ENCODE measurements at places on chromosomes 1 and 21.

DNA sequence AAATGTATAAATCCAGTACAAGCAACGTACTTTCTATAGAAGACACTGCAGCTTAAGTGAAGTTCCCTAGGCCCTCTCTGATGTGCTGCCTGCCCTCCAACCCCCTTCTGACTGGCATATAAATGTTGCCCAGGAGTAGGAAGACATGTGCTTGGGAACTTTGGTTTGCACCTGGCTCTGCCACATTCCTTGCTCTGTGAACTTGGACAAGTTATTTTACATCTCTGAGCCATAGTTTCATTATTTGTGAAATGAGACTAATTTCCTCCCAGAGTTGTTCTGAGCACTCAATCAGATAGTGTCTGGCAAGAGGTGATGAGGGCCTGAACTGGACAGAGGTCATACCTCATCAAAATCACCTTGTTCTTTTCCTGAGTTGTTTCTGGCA is 3.5 kb upstream of the PHC2 start:
- no peak for DNase-seq

DNA sequence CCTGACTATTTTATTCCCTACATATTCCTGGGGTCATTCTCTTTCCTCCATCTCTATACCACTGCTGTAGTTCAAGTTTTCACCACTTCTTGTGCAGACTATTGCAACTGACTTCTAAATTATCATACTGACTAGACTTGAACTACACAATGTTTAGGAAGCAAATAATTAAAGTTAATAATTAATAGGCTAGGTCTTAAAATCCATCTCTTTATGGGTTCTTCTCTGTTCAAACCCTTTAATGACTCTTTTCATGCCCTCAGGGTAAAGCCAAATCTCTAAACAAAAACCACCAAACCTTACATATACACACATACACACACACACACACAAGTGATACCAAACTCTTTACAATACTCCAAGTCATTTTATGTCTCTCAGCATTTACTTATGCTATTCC is 22.3 kb upstream of the MOB3C start:
- DNase-seq: no peak

DNA sequence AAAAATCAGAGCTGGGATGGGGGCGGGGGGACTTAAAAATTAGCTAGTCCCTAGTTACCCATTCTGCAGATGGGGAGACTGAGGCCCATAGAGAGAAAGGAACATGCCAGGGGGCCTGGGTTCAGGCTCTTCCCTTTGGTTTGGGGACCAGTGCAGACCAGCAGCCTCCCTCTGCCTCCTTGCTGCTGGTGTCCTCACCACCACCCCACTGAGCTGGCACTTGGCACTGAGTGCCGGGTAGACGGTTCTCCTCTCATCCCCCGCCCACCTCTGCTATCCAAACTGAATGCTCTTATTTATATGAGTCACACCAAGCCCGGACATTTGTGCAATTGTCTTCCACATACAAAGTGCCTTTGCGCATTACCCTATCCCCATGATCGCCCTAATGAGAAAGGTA is 39.2 kb downstream of the CAMK2N1 start:
- peak; percentile 24 for DNase-seq

DNA sequence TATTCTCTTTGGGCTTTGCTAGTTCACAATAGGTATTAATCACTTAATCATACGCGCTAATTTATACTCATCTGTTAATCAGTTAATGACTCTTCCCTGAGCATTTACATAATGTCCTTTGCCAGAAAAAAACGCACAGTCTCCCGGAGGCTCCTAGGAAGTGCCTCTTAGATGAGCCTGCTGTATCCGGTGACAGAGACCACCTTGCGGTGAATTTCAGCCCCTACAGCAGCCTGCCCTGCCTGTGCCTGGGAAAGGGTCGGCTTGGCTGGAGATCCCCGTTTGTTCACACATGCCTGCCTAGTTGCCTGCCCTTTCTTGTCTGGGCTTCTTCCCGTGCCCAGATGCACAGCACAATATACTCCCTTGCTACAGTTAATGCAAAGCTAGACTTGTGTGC is 152.9 kb downstream of the ZBTB18 start:
- DNase-seq: no peak

- no peak for DNase-seq
Observed at GRCh38 chr1:235051521-235051920, 77.1 kb downstream of the TOMM20 start.

DNA sequence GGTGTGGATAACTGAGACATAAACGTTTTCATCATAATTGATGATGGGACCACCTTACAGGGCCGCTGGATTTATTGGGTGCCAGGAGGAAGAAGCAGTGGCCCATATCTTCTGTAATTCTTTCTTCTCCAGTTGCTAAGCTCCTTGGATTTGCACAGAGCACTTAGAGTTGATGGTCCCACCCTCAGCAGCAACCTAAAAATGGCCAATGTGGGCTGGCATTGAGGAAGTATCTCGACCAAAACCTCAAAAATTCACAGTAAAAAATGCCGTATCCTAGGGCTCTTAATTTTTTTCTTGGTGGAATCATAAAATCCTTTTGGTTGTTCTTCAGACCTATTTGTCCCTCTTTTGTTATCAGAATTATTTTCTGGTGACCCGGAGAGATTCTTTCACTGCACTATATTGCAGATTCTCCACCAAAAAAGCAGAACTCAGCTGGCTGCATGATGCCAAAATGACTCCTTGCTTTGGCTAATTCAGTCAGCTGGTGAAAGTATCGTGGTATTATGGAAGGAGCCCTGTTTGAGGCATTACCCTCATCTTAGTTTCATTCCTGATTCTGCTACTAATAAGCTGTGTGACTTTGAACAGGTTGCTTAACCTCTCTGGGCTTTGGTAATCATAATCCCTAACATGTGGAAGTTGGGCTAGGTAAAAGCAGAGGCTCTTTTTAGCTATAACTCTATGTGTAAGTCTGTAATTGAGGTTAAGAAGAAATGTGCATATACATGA is 27.6 kb downstream of the KIRREL1 start:
- DNase-seq: peak; percentile 87

GRCh38 chr1:1026599-1027413 is 6.9 kb downstream of the AGRN start:
- no peak for DNase-seq

- DNase-seq: no peak
Observed at GRCh38 chr1:227558732-227559262, 4.6 kb upstream of the ZNF678 start.

DNA sequence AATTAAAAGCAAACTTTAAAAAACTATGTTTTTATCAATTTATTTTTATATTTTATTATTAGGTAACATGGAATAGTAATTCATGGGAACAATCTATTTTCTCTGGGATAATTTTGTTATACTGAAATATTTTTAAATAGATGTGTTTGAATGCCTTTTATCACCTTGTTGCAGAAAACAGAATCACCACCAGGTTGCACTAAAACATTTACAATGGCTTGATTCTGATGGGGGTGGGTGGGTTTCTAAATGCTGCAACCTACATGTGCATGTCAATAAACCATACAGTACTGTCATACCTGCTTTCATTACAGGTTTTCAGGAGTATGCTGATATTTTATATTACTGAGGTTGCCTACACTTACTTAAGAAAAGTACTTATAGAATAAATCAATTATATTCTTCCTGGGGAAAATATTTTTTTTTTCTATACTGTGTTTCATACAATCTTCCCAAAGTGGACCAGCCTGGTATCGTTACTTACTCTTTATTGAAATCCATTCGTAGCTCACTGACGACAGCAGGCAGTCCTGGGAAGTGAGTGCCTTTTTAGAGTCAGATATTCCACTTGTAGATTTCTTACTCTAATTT is 132.8 kb downstream of the PTPRC start:
- DNase-seq: peak; percentile 38

GRCh38 chr1:1914101-1914970 is 724 bp upstream of the CALML6 start:
- no peak for DNase-seq

- DNase-seq: no peak
Observed at GRCh38 chr21:25689226-25689625, 45.5 kb downstream of the ATP5PF start.

DNA sequence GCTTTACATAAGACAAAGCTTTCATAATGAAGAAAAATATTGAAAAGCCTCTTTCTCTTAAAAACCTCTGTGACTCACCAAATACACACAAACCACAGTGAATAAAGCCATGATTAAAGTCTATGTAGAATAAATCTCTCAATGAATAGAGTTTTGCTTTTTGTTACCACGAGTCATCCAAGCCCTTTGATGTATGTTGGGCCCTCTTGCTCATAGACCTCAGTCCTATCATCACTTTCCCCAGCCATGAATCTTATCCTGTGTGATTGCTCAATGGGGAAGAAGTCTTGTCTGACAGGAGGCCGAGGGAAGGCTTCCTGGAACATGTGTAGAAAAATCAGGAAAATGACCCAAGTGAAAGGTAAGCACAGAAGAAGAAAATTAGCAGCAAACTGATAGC is 60.8 kb downstream of the NGF start:
- peak; percentile 65 for DNase-seq

DNA sequence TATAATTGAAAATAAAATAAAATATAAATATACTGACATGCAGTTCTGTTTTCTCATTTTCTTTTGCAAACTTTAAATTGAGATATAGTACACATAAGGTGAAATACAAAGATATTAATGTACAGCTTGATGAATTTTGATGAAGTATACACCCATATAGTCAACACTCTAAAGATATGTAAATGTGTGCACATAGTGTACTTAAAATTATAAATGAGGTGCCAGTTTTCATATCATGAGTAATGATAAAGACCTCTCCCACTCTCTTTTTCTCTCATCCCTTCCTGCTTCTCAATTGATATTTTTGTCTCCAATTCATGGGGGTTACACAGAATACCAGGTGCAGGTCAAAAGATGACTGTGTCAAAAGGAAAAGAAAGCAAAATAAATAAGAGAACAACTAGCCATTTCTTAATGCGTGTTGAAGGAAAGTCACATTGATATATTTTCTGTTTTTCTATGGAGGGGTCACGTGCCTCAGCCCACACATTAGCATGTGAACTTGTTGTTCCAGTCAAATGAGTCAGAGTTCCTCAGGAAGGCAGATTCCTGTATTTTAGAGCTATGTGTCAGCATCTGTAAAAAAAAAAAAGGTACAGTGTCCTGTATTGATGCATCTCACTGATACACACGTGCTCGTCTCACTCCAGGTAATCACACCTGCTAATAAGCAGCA is 64.3 kb upstream of the HOOK1 start:
- peak; percentile 85 for DNase-seq

GRCh38 chr1:181028615-181029014 is 5.2 kb upstream of the MR1 start:
- DNase-seq: no peak

GRCh38 chr1:117058810-117059209 is 1.3 kb upstream of the TTF2 start:
- DNase-seq: no peak

GRCh38 chr1:210696709-210697108 is 368.0 kb downstream of the HHAT start:
- DNase-seq: peak; percentile 3

DNA sequence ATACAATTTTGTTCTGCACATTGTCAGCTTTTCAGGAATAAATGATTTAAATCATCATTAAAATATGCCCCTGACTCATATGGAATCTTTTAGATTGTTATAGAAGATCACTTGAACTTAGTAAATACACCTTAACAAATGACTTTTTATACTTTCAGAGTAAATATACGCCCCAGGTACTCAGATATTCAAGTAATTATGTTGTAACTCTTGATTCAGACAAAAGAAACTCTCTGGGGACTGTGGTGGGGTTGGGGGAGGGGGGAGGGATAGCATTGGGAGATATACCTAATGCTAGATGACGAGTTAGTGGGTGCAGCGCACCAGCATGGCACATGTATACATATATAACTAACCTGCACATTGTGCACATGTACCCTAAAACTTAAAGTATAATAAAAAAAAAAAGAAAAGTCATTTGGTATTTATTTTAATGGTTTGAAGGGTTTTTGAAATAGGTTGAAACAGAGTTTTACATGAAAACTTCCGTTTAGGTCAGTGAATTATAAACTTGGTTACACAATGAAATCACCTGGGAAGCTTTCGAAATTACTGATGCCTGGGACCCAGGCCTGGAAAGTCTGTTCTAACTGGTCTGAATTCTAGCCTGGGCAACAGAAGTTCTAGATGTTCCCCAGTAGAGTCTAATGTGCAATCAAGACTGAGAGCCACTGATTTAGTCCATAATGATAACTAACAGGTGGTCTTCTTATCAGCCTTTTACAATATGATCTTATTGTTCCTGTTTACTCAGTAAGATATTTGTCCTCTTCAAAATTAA is 320.5 kb upstream of the NR5A2 start:
- no peak for DNase-seq

GRCh38 chr1:62068416-62068843 is 126.2 kb upstream of the L1TD1 start:
- DNase-seq: no peak

GRCh38 chr1:63759778-63760177 is 14.0 kb upstream of the ROR1 start:
- no peak for DNase-seq

DNA sequence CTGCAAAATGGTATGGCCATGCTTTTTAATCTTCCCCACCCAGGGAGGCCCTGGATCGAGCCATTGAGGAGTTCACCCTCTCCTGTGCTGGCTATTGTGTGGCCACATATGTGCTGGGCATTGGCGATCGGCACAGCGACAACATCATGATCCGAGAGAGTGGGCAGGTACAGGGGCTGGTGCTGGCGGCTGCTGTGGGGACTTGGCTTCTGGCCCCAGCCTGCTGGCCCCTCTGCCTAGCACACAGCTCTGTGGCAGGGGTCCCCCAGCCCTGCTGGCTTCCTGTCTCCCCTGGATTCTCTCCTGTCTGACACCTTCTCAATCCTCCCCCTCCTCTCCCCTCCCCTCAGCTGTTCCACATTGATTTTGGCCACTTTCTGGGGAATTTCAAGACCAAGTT is 72.4 kb downstream of the PIK3CD start:
- no peak for DNase-seq

DNA sequence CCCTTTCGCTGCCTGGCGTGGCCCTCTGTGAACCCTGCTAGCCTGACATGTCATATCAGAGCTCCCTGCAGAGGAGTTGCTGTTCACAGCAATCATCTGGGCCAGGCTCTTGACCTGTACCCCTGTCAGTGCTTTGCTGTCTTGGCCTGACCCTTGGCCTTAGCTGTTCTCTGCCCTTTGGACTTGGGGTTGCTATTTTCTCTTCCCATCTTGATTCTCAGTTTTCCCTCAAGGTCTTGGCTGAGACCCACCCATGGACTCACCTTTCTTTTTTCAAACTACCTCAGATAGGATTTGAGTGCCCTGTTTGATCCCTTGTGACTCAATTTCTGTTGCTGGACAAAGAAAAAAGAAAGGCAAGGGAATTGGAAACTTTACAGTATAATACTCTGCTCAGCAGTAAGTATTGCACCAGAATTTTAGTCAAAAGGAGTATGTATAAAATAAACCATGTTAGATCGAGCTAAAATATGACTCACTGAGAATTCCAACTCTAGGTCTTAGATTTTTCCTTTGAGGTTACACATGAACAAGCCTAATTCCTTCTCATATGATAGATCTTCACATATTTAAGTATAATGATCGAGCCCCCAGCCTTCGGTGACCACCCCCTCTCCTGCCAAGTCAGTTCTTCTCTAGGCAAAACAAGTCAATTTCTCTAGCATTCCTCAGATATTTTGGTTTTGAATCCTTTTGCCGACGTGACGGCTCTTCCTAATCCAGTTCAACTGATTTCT is 110.5 kb downstream of the NGF start:
- DNase-seq: peak; percentile 85

All from EH (cell line).